ELF-1 (cell line): ENCODE measurements at places on chromosomes 16 and 17.
A peak's percentile ranks its signal among the peaks of the same experiment; 100 is the strongest.

GRCh38 chr17:49694847-49695697 is 12.7 kb downstream of the SLC35B1 start:
- DNase-seq, result peak; percentile 72

GRCh38 chr17:2336852-2337543 is at the start of gene SGSM2:
SGSM2 (plus strand) TSS chr17:2337501; CDS start chr17:2337689, 188 bp downstream.
- peak; percentile 47 for DNase-seq

DNA sequence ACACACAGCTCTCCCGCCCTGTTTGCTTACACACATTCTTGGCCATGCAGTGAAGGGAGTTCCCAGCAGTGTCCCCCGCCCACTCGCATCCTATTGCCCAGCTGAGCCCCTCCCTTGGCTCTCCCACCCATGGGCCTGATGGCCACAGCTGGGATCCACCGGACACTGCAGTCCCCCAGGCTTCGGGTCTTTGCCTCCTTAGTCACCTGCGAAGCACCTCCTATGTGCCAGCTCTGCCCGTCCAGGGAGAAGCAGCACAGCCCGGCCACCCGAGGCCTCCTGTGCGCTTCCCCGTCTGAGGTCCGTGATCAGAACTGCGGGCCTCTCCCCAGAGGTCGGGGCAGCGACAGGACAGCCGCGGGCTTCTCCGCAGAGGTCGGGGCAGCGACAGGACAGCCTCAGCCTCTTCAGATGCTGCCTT is 136.9 kb downstream of the BANP start:
- peak; percentile 36 for DNase-seq

DNA sequence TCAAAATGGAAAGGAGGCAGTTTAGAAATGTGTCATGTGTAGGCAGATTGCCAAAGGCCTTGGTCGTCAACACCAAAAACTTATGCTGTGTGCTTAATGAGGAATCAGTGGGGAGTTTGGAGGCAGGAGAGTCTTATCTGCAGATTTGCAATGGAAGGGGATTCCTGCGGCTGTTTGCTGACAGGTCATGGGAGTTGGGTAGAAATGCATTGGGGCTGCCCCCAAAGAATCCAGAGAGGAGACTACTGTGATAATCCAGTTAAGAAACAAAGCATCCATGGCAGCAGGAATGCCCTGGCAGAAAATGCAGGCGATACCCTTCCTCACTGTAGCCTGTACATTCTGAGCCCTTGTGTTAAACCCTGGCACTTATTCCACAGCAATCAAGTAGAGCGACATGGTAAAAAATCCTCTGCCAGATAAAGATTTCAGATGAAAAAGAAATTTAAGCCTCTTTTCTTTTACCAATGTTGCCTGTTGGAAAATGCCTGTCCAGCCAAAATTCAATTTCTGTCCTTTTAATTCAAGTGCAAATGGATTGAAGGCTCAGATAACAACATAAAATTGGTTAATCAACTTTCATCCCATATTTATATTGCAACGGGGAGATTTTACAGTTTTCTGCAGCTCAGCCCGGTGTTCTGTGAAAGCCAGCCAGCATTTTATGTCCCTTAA is 491.0 kb upstream of the CDH5 start:
- no peak for DNase-seq

GRCh38 chr16:75108792-75109731 is 7.5 kb downstream of the LDHD start:
- DNase-seq, result peak; percentile 29

- DNase-seq, result no peak
Measured at GRCh38 chr16:8730335-8730915, 56.0 kb downstream of the ABAT start.

GRCh38 chr16:68851601-68852000 is 8.3 kb downstream of the TANGO6 start:
- DNase-seq, result no peak

GRCh38 chr16:81453091-81453728 is 8.6 kb downstream of the CMIP start:
- DNase-seq, result no peak

GRCh38 chr17:33647956-33648355 is 354.9 kb upstream of the ASIC2 start:
- peak; percentile 22 for DNase-seq

GRCh38 chr16:55503726-55504550 is 4.9 kb upstream of the LPCAT2 start:
- DNase-seq, result no peak

- peak; percentile 83 for DNase-seq
Measured at GRCh38 chr16:4360538-4361021, 9.5 kb upstream of the PAM16 start.
